ENCODE measurements at places on chromosomes 2 and 18.
A peak's percentile ranks its signal among the peaks of the same experiment; 100 is the strongest.

DNA sequence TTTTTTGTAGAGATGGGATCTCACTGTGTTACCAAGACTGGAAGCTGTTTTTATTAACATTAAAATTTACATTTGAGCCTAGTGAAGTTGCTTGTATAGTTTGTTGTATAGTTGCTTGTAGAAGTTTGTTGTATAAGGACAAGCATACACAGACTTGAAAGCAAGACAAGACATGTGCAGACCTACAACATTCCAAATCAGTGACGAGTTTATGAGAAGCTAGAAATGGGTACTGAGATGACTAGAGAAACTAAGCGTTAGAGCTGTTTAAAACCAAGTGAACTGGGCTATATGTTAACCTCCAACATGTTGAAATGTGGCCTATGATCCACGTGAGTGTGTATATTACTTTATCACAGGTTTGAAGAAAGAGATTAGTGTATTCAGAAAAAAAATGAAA is 39.1 kb downstream of the ABCB11 start:
- DNase-seq: no peak

DNA sequence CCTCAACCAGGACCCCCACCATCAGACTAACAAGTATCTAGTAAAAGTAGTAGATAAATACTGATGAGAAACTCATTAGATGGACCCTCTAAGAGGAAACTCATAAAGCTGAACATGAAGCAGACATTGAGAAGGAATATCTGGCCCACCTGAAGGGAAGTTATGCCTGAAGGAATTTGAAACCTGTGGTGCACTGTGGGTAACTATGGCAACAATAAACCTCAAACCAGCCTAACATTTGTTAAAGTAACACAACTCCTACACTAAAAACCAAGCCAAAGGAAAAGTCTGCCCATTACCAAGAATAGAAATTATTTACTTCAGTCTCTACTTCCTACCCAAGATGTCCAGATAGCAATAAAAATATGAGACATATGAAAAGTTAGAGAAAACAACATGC is 43.4 kb downstream of the KIAA1328 start:
- no peak for DNase-seq

DNA sequence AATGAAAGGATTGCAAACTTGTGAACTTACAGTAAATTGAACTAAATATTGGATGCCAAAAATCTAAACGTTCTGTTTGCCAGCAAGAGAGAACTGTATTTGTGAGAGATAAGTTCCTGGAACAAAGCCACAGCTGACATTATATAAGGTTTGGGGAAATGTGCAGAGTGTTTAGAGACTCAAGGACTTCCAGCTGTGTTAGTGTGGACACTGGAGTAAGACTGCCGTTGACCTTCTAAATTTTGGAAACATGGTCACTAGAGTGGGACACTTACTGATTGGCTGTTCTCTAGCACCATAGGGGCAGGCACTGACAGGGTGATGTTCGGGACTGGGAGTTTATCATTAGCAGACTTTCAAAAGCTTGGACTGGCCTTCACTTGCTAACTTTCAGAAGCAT is 40.5 kb downstream of the SCN9A start:
- no peak for DNase-seq

GRCh38 chr2:234703258-234703657 is 206.4 kb upstream of the ARL4C start:
- no peak for DNase-seq

DNA sequence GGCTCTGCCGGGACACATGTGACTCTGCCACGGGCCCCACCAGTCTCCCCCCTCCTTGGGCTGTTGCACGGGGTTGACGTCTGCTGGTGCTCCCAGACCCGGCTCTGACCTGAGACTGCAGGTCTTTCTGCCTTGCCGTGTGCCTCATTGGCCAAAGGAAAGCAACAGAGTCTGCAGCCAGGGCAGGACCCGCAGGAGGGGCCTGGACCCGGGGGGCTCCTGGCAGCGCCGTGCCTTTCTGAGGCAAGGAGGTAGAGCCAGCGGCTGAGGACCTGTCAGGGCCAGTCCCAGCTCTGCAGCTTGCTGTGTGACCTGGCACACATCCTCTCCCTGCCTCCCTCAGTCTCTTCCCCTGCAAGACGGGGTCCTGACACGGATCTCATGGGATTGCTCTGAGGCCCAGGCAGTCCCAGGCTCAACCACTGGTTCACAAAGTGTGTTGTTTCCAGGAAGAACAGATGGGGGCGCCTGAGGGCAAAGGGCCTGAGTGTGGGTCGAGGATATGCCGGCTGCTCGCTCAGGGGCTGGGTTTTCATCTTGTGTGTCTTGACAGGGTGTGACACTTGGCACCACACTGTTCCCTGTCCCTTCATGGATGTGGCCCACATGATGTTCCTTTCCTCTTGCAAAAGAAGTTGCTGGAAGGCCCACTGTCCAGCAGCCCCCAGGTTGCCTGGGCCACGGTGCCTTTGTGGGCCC is 9.0 kb downstream of the CAPN10 start:
- no peak for DNase-seq

GRCh38 chr2:62334009-62334408 is 138.1 kb downstream of the B3GNT2 start:
- no peak for DNase-seq

GRCh38 chr2:229715895-229716507 is 1.6 kb upstream of the DNER start:
- peak; percentile 33 for DNase-seq

GRCh38 chr2:85174943-85175342 is 41.8 kb downstream of the TCF7L1 start:
- DNase-seq: no peak

GRCh38 chr2:228771774-228772173 is 499.3 kb downstream of the PID1 start:
- no peak for DNase-seq

- no peak for DNase-seq
Measured at GRCh38 chr18:13219593-13220159, 1.1 kb downstream of the LDLRAD4 start.

GRCh38 chr2:69798909-69799526 is 30.4 kb upstream of the GMCL1 start:
- no peak for DNase-seq

- DNase-seq: no peak
Measured at GRCh38 chr2:231795525-231796327, 9.5 kb downstream of the COPS7B start.

DNA sequence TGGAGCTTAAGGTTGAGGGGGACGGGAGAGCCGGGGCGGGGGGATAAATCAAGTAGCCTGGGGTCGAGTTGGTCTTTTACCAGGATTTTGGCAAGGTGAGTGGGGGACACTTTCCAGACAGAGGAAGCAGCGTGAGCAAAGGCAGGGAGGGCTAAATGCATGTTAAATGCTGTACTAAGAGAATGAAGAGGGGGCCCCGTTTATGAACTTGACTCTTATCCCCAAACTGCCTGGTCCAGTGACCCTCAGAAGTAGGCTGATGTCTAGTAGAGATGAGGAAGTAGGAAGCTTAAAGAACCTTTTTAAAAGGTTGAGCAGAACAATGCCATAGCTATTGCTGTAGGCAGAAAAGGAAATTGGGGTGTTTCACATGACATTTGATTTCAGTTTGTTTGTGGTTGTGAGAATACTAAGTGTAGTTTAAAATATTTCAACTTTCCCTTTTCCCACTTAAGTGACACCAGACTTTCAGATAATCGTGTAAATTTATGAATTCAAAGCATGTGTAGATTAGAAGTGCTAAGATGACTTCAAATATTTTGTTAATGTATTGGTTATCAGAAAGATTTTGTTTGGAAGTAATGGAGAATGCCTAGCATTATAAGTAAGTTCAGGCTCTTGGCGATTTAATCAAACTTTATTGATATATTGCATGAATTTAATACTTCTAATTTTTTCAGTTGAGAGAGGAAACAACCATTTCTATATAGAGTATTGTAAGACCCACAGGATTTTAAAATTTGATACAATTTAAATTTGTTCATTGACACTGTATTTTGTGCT is 1.8 kb downstream of the REL start:
- DNase-seq: no peak

DNA sequence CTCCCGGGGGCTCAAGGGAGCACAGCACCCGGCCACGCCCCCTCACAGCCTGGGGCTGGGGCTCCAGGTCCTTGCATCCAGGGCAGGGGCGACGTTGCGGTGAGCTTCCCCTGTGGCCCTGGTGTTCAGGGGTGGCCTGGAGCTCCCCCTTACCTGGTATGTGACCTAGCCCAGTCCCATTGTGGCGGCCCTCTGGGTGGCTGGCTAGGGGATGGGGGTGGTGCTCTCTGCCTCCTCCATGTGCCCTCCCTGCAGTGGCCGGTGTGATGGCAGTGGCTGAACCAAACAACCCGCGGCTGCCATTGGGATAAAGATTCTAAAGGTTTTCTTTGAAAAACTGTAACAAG is 288.3 kb downstream of the RDH14 start:
- no peak for DNase-seq

DNA sequence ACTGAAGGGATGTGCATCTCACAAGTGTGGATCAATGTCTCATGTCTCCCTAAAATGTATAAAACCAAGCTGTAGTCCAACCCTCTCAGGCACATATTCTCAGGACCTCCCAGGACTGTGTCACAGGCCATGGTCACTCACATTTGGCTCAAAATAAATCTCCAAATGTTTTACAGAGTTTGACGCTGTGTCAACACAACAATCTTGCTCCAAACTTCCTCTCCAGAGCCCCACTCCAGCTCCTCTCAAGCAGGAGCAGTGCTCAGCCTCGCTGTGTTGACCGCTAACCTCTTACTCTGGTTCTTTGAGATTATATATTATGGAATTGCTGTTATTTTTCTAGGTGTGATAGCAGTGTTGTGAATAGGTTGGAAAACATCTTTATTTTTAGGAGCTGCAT is 56.2 kb downstream of the CYP27C1 start:
- no peak for DNase-seq

Data from T-helper 2 cell (primary cell).